ENCODE measurements at places on chromosomes 6 and 20.

DNA sequence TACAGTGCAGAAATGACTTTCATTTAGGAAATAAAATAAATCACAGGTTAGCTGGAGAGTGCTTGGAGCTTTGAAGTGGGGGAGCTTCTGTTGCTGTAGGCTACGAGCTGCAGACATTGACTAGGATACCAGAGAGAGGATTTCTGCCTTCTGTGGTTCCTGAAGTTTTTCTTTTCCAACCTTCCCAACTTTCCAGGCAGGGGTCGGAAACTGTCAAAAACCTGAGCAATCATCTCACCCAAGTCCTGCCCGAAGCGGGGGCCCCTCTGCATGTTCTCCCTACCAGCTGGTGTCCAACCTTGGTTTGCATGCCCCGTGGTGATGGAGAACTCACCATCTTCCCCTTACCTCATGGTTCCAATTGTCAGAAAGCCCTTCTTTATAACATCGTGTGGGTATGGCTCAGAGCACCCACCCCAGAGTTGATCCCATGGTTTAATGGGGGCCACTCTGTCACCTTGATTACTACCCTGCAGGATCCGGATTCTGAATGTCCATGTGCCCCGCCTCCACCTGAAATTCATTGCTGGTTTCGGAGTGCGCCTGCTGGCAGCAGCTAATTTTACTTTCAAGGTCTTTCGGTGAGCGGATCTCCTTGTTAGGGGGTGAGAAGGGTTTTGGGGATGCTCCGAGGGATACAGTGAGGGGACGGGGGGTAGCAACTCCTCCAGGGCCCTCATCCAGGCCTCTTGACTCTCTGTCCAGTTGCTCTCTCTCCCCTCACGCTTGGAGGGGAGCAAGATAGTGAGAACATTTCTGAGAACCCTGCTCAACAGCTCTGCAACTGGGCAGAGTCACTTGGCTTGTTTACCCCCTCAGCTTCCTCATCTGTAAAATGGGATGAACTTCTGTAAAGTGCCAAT lies 5.1 kb downstream of the BPIFB2 start:
- DNase-seq, result no peak

GRCh38 chr6:139402876-139403386 lies 28.5 kb upstream of the CITED2 start:
- DNase-seq, result peak; percentile 95

GRCh38 chr20:561437-562231 lies 18.0 kb upstream of the CSNK2A1 start:
- peak; percentile 77 for DNase-seq

GRCh38 chr20:4195499-4195898 lies 180.1 kb upstream of the RNF24 start:
- DNase-seq, result peak; percentile 52

- DNase-seq, result no peak
Observed at GRCh38 chr6:140045116-140045515, 670.7 kb upstream of the CITED2 start.

DNA sequence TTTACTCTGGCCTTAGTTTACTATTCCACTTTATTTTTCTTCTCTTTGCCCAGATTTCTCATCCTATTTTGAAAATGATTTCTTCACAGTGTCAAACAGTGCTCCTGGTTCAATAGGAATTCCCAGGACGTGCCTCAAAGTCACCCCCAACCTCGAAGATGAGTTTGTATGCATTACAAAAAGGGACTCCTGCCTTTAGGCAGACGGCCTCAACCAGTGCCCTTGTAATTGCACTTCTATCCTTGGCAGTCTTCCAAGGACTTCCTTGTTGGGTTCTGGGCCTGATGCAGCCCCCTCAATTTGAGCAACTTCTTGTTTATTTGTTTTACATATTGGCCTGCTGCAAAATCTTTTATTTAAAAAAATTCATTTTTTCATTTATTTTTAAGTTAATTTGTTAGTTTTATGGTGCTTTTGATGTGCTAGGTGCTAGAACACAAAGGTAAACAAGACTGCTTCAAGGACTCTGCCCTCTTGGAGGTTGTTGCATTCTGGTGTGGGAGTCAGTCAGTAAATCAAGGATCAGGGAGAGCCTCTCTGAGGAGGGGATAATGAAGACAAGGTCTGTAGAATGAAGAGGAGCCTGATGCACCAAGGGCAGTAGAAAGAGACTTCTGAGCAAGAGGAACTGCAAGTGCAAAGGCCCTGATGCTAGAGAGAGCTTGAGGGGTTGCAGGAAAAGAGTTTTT lies 181.5 kb upstream of the LAMP5 start:
- DNase-seq, result no peak

- peak; percentile 59 for DNase-seq
Observed at GRCh38 chr6:56914798-56915658, 39.9 kb upstream of the BEND6 start.

DNA sequence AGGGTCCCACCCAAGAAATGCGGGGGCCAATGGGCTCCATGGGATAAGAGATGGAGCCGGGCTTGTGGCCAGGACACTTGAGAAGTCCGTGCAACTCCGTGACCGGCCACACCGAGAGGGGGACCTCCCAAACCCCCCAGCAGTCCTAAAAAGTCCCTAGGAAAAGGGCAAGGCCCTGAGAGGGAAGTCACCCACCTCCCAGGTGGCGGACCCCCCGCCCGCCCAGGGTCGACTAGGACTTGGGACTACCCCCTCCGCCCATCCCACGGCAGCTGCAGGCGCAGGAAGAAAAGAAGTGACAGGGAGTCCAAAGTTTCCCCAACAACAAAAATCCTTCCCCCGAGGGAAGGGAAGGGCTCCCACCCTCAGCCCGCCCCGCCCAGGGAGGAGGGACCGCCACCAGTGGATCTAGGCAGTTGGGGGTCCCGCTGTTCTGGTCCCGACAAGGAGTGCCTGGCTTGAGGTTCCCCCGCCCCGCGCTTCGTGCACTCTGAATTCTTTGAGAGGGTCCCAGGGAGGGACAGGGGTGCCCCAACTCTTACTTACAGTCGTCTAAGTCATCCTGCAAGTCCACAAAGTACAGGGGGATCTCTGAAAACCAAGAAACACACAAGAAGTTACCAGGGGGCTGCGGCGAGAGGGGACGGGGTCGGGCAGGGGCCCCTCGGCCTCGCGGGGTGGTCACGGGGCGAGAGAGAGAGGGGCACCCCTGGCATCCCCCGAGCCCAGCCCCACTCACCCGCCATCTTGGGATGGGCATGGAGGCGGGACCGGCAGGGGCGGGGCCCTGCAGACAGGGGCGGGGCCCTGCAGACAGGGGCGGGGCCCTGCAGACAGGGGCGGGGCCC lies 611 bp upstream of the RAB22A start:
- DNase-seq, result peak; percentile 52

DNA sequence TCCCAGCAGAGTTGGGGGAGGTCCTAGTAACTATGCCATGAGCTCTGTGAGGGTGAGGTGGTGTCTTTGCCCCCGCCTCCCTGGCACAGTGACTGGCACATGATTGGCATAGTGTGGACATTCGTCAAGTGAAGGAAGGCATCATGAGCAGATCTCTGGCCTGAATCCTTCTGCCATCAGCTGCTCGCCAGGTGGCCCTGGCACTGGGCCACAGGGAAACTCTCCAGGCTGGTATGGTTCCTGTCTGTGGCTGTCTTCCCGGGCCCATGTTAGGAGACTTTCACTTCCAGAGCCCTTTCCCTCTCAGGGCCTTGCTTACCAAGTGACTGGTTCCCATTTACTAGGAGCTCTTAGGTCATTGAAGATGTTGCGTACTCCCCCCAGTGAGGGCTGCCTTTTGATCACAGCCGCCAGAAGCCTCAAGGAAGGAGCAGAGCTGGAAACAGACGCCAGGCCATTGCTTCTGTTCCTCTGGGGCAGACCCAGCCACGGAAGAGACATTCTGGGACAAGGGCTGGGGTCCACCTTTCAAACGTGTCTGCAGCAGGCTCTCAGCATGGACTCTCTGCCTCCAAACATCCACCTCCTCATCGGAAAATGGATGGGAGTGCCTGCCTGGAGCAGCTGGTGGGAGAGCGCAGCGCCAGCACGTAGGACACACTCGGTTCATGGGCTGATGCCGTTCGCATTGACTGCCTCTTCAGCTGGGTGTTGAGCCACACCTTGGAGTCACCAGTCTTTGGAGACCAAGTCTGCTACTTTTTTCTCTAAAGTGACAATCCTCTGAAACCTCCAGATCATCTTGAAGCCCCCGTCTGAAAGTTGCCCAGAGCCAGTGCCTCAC lies 67.2 kb downstream of the PTPN1 start:
- no peak for DNase-seq

- DNase-seq, result no peak
Observed at GRCh38 chr6:147935656-147936055, 407.0 kb upstream of the SASH1 start.

- no peak for DNase-seq
Observed at GRCh38 chr6:28856620-28857005, 67.2 kb downstream of the TRIM27 start.

DNA sequence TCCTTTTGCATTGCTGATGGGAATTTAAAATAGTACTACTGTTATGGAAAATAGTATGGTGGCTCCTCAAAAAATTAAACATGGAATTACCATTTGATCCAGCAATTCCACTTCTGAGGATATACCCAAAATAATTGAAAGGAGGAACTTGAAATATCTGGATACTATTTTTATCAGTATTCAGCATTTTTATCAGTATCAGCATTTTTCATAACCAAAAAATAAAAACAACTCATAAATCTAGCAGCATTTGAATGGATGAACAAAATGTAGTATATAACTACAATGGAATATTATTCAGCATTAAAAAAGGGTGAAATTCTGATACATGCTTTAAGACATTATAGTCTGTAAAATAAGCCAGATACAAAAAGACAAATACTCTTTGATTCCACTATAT lies 763.4 kb upstream of the MAN1A1 start:
- DNase-seq, result no peak

DNA sequence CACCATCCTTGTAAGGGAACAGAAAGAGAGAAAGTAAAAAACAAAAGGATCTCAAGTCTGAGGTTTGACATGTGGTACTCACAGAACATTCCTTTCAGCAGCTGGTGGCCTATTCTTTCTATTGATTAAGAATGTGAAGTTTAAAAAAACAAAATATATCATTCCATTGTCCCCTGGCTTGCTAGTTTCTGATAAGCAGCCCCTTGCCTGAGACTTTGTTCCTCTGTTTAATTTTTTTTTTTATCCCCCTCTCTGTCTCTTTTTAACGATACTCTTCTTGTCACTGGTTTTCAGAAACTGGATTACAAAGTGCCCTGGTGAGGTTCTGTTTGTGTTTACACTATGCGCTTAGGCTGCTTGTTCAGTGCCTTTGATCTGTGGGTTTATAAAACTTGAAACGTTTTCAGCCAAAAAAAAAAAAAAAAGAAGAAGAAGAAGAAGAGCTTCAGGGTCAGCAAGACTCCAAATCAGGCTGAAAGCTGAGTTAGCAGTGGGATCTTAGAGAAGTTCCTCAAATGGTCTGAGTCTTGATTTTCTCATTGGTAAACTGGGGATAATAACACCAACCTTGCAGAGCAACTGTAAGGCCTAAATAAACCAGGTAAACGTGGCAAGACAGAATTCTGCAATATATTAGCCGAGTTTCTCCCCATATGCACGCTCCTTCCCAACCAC lies 45.1 kb upstream of the SLC22A23 start:
- DNase-seq, result no peak
